Myometrial cell (primary cell): ENCODE measurements at places on chromosomes 4 and X. TPM values are rescaled to one million over a fixed set of nuclear protein-coding genes. Genes with fewer than 3 reads are reported as not detected.

The DUSP21 gene
- not detected in 2 replicates for total RNA-seq

The RBMXL3 gene
- not detected in 2 replicates for total RNA-seq

The ZFP92 gene
- total RNA-seq: 0.29 and 0.71 TPM in 2 replicates

The ERVMER34-1 gene
- under 0.01 TPM in 1 of 2 replicates, not detected in the other for total RNA-seq

The METTL14 gene
- total RNA-seq: 21.8 and 38.9 TPM in 2 replicates

The FGA gene
- not detected in 2 replicates for total RNA-seq

The GPRIN3 gene
- total RNA-seq: under 0.01 and 0.35 TPM in 2 replicates

The XAGE5 gene
- total RNA-seq: not detected in 2 replicates

The KIT gene
- total RNA-seq: 0.58 TPM in 1 of 2 replicates, not detected in the other

The VCX3A gene
- total RNA-seq: not detected in 2 replicates

The UTP14A gene
- 13.1 and 13.8 TPM in 2 replicates for total RNA-seq
